ENCODE measurements at places on chromosomes 16 and 17.

GRCh38 chr17:8126491-8127066 is 2.7 kb upstream of the HES7 start:
- DNase-seq: no peak

DNA sequence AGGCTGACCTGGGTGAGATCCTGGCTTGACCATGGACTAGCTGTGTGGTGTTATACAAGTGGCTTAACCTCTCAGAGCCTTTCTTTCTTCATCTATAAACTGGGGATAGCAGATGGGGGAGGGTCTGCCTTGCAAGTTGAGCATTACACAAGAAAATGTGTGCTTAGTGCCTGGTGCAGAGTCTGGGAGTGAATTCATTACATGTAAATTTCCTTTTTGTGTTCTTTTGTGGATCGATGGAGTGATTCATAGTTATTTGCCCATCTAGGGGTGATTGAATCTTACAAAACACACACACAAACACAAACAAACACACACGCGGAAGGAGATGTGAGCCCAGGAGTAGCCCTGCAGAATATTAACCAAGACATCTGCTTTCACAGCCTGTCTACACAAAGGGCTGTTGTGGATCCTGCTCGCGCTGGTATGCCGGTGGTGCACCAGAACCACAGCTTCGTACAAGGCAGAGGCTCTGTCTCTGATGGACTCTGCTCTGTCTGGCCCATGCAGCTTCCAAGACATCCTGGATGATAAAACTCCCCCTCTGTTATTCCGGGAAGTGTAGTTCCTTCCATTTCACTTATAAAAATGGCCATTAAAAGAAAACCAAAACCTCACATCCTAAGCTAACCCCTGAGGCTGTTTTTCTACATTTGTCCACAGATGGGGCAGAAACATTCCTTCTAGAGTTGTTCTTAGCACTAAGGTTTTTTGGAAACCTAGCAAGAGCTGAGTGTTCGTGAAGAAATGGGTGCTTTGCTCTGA is 86.1 kb downstream of the UTP18 start:
- DNase-seq: no peak

DNA sequence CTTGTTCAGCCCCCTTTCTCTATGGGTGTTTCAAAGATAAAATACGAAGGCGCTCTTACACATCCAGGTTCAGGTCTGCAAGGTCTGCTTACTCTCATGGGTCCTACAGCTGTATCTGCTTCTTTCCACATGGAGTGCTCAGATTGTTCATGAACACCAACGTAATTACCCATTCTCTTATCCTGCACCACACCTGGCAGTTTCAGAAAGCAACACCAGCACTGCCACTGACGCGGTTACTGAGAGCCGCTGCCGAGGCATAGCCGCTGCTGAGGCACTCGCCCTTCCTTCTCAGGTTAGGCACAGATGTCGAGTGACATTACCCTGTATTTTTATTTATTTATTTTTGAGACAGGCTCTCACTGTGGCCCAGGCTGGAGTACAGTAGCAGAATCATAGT is 147.1 kb downstream of the RPTOR start:
- no peak for DNase-seq

DNA sequence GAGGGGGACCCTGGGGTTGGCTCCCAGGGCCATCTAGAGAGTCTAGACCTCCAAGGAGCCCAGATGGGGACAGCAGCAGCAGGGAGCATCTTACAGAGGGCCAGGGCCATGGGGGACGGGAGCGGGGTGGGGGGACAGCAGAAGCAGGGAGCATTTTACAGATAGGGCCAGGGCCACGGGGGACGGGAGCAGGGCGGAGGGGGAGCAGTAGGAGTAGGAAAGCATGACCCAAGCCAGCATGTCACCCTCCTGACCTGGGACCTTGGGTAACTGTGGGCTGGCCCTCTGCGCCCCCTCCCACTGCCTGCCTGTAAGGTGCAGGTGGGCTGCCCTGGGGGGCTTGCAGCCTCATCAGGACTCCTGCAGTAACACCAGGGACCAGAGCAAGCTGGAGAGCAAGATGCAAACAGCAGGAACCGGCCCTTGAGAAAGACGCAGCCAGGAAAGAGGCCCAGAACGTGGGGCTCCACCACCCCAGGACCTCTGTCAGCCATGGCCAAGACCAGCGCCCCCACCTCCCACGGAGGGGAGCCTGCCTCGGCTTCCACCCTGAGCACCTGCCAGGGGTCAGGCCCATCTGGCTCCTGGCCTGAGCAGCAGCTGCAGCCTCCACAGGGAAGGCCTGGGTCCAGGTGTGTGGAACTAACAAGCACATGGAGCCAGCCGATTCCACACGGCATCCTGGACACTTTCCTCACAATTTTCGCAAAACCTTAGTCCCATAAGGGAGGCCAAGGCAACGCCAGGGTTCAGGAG is 2.4 kb downstream of the ZNF598 start:
- DNase-seq: no peak

DNA sequence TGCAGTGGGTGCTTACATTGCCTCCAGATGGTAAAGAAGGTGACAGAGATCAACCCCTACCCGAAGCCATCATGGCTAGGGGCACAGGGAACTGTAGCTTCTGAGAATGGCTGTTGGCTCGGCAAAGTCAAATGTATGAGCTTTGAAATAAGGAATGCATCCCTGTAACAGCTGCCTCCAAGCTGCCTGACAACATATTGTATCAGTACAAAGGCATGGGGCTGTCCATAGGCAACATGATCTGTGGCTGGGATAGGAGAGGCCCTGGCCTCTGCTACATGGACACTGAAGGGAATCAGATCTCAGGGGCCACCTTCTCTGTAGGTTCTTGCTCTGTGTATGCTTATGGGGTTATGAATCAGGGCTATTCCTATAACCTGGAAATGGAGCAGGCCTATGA is 119.2 kb upstream of the NETO2 start:
- no peak for DNase-seq

DNA sequence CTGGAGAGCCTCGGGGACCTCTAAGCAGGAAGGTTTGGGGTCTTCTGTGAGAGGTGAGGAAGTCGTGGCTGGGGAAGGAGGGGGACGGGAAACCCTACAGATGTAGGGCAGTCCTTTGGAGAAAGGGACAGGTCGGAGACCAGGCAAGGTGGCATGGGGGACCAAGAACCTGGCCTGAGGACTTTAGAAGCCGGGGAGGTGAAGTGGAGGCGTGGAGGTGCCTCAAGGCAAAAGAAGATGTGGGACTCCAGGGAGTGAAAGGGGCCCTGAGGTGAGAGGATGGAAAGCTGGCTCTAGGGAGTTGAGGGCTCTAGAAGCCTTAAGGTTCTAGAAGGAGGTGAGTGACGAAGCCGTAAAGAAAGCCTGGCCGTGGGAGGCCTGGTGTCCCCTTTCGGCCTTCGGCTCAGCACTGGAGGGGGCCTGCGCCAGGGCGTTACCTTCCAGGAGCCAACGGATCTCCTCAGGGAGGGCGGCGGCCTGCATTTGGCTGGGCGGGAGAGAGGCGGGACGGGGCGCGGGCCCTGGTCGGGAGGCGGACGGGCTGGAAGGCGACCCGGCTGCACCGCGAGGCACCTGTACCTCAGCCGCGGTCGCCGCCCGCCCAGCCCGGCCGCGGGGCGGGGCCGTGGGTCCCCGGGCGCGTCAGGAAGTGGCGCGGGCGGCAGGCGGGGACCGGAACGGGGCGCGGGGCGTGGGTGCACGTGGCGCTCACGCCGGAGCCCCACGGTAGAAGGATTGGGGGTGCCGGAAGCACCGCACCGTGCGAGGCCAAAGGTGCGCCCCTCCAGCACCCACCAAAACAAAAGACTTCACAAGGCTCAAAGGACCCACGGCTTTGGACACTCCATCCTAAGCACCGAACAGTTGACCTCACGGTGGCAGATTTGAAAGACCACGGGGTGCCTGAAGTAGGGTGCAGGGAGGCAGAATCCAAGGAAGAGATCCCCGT is at the start of gene SKAP1:
SKAP1 (minus strand) TSS at position 577 of the 949 bp plus-strand sequence.
- DNase-seq: no peak

DNA sequence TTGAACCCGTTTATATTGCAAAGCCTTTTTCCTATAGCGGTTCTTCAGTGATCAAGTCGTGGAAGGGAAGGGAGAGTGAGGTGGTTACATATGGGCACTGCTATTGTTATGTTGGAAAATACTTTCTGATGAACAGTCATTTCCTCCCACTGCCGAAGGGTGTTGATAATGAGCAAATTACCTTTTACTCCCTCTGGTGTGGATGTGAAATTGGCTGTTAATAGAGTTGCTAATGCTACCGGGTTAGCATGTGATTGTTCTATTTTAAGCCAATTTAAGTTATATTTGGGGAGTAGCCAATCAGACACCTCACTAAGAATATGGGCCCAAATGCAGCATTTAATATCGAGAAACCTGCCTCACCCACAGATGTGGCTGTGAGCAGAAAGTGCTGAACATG is 15.6 kb upstream of the PMFBP1 start:
- DNase-seq: no peak

- no peak for DNase-seq
These were observed 724 bp downstream of the UBE2I start for GRCh38 chr16:1309888-1310831.

DNA sequence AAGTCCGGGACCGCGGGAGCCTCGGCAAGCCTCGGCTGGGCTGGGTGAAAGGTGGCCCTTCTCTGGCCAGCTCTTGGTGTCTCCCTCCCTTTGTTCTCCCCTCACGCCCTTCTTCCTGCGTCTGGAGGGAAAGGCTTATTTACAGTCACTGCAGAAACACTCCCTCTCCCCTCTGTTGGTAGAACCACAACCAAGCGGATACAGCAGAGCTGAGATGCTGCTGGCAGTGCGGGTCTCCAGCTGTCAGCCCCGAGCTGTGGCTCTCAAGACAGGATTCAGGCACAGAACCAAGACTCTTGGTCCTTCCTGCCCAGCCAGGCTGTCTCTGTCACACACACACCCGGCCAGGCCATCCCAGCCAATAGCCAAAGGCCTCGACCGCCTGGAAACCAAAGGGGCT is 133.3 kb downstream of the ENGASE start:
- no peak for DNase-seq

- no peak for DNase-seq
These were observed at the start of gene CDH11 for GRCh38 chr16:65121870-65122723. CDH11 (minus strand) TSS chr16:65122063; CDS start chr16:65004869, 117,194 bp downstream.

DNA sequence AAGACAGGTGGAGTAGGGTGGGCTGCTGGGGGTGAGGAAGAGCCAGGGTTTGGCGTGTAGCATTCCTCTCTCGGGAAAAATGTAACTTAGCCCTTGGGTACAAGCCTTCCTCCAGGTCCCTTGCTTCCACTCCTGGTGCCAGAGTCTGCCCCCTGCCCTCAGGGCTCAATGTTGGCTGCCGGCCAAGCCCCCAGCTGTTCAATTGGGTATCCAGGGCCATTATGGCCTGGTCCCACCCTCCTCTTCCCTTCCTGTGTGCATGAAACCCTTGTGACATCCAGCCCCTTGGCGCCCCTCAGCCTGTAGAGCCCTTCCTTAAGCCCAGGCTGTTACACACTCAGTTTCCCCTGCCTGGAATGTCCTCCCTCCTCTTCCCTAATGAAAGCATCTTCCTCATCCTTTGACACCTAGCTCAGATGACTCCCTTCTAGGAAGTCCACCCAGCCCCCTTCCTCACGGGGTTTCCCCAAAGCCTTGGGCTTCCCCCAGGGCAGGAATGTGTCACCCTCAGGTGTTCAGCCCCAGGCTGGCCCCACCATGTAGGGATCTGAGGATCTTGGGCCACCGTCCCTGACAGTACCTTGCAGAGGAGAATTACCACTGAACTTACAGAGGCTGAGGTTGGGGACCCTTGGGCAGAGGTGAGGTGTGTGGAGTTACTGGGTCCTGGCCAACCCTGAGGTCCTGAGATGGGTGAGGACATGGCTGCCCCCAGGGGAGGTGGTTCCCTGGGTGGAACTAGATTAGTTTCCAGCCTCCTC is 30.0 kb downstream of the B9D1 start:
- no peak for DNase-seq

DNA sequence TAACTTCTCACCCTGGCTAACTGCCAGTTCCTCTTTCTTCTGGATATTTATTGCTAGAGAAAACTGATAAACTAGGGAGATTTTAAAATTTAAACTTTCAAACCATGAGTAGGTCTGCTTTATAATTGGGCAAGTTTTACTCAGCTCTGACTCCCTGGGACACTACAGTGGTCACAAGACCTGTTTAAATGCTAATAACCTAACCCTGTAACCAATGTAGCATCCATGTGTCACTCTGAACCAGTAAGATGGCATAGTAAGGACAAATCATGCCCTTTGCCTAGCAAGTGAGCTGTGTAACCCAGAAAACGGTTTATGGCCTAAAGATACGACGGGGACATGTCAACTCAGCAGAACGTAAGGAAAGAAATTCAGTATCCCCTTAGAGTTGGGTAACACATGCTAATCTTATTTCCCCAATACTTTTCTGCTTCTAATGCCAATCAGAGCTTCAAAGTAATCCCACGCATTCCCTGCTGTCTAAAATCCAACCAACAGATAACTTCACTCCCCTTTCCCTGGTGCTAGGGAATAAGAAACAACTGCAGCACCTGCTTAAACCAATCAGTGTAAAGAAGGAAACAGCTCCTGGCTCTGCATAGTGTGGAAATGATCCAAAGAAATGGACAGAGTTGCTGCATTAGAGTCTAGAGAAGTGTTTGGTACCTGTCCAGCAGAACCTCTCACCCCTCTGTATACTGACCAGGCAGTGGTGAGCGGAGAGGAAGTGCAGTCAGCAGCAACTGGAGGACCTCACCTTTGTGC is 85.7 kb downstream of the NCOR1 start:
- no peak for DNase-seq

DNA sequence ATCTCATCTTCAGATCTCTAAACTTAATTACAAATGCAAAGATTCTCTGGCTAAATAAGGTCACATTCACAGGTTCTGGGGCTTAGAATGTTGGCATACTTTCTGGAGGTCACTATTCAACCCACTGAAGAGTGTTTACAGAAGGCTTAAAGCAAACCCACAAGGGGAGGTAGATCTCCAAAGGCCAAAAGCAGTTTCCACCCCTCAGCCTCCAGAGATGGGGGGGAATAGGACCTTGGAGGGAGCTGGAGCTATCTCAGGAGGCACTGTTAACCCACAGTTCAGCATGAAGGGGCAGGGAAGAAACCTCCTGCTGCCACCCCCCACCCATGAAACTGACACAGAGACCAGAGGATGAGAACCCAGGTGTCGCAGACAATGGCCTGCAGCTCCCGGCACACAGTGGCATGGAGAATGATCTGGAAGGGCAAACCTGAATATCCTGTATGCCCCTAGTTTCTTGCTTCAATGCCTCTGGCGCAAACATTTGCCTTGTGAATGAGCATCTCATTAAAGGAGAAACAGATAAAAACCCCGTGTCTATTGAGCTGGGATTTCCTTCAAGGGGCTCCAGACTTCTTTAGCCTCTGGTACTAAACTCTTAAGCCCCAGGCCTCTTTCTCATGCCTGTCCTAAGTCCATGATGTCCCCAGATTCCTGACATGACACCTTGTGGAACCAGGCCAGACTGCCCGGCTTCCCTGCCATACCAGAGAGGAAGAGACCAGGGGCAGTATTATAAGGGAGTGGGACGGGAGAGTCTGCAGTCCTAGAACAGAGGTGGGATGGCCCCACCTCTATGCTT is 103.1 kb upstream of the CDH5 start:
- DNase-seq: no peak

DNA sequence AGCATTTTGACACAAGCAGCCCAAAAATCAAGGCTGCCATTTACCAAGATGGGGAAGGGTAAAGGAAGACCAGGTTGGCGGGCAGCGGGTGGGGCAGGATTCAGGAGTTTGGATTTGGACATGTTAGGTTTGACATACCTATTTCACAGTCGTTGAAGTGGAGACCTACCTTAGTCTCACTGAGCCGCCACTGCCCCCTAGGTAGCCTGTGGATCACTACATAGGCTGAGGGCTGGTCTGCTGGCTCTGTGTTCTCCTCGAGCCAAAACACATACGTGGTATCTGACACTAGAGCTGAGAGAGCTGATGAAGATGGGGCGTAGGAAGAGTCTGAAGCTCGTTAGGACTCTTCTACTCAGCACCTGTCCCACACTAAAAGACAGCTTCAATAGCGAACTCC is 115.1 kb downstream of the HIC1 start:
- no peak for DNase-seq

Measured in NCI-H2029 treated with DMSO at 0.1 percent for 48 hours (cell line).